Neuronal stem cell (in vitro differentiated cells): ENCODE measurements at places on chromosomes 2 and 18.

- no peak for DNase-seq
These were observed 5.1 kb upstream of the MIB1 start for GRCh38 chr18:21735452-21736015.

DNA sequence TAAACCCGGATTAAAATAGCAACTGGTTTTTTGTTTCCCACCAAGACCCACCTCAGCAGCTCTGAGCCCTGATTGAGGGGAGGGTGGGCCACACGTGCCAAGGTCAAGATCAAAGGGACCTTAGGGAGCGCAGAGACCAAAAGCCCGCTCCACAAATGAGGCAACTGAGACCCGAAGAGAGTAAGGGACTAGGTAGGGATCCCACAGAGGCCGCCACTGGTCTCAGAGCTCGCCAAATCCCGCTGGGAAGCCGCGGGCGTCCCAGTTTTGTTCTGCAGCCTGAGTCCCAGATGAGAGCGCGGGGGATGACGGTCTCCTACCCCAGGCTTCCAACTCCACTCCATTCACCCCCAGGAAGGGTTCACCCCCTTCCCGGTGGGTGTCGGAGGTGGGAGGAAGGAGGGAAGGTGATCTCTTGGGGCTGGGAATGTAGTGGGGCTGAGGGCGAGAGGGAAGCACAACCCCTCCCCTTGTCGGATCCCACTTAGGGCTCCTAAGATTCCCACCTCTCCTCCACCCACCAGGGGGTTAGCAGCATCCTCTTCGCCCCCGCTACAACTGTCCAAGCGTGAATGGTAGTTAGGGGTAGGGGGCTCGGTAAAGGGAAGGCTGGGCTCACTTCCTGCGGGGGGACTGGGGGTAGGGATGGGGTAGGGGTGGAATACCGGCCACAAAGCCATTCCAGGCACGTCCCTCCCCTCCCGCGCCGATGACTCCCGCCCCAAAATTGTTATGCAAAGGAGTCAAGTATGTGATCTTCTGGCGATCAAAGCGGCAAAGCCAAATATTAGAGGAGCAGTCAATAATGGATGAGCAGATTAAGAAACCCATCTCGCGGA lies 7.3 kb upstream of the EN1 start:
- DNase-seq: peak; percentile 18

DNA sequence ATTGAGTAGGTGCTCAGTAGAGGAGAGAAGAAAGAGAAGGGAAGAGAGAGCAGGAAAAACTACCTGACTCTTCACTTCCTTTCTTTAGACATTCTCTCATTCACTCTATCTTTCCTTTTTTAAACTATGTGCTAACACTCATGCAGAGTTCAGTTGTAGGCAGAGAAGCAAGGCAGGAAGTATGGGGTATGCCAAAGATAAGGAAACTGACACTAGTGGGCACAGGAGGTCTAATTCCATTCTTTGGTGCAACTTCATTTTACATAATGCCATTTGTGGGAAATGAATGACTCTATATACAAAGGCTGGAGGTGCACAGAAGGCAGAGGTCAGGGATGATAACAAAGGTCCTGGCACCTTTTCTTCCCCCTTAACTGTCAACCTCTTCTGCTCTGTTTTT lies 35.1 kb upstream of the ACVR1 start:
- DNase-seq: no peak

GRCh38 chr2:56707650-56708049 lies 523.9 kb downstream of the CCDC85A start:
- DNase-seq: no peak

DNA sequence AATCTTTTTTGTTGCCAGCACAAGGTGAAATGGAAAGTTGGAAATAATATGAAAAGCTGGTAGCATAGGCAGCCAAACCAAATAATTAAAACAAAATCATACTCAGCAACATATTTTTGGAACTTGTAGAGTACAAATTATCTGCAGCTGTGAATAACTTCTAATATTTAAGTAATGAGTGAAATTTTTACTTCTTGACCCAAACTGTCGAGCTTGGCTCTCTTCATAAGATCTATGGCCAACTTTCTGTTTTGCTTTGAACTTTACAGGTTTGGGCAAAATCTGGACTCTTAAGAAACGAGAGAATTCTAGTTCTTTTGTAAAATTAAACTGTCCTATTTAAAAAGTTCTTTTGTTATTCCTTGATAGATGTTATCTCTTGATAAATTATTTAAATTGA lies 25.6 kb upstream of the CCDC102B start:
- no peak for DNase-seq

GRCh38 chr18:25365242-25365641 lies 13.3 kb upstream of the ZNF521 start:
- no peak for DNase-seq

- DNase-seq: no peak
These were observed 378.3 kb upstream of the SALL3 start for GRCh38 chr18:78601349-78601748.

GRCh38 chr2:62857139-62857931 lies 151.8 kb downstream of the EHBP1 start:
- no peak for DNase-seq

DNA sequence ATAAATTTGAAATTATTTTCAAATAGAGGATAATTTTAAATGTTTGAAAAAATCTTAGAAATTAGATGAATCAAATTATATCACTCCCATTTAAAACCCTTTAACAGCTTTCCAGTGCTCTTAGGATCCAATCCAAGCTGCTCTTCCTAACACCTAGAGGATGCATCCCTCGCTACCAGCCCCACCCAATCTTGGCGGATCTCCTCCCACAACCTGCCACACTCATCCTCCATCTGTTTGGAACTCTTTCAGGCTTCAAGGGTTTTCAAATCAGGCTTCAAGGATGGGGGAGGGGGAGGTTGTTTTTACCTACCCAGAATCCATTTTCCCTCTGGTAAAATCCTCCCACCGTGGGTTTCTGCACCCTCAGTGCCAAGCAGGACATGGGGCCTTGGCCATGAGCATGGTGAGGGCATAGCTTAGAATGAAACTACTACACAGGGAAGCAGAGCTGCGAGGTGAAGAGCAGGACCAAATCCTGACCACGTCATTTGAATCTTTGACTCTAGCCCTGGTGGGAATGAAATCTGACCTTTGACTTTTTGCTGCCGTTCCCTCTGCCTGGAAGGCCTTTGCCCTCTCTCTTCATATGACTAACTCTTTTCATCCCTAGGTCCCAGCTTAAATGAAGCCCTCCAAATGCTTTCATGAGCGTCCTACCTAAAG lies 113.0 kb upstream of the MAPRE2 start:
- no peak for DNase-seq

GRCh38 chr2:236775511-236775910 lies 205.9 kb downstream of the ACKR3 start:
- DNase-seq: no peak

GRCh38 chr2:15284614-15285013 lies 276.5 kb downstream of the NBAS start:
- no peak for DNase-seq

DNA sequence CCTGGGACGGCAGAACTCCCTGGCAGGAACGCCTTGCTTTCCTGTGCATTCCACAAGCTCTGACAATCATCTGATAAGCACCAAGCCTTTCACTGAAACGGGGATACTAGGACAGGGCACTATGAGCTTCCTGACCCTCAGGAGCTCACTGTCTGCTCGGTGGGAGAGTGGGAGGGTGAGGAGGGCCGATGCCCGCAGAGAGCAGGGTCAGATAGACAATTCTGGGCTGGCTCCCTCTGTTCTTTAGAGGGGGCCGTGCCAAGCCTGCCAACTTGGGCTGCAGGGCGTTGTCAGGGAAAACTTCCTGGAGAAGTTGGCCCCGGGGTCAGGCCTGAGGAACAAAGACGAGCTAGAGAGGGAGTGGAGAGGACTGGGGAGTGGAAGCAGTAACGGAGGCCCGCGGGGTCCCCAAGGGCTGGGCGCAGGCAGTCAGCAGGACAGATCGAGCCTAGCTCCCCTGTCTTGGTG lies 82.0 kb downstream of the CTAGE1 start:
- no peak for DNase-seq

- DNase-seq: no peak
These were observed 3.4 kb downstream of the CYP26B1 start for GRCh38 chr2:72144274-72144631.

DNA sequence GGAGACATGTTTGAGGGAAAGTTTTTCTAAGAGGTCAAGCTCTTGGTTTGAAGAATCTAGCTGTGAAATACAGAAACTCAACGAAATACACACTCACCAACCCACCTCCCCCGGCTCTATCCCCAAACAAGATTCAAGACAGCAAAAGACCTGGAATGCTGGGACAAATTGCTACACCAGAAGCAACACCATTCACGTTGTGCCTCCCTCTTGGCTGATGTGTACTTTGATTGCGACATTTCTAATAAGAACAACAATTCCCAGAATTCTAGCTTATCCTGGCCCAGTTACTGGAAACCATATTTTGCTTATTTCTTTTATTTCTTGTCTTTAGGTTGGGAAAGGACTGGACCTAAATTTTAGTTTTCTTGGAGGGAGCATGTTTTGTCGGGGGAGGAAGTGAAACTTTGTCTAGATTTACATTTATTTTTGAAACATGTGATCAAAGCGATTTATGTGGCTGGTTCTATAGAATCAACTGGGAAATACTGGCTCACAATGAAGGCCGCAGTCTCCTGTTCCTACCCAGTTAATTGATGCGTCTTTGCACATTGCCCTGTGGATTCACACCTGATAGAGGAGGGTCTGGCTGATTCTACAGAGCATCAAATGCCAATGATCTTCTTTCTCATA lies 29.6 kb upstream of the LPIN1 start:
- no peak for DNase-seq

DNA sequence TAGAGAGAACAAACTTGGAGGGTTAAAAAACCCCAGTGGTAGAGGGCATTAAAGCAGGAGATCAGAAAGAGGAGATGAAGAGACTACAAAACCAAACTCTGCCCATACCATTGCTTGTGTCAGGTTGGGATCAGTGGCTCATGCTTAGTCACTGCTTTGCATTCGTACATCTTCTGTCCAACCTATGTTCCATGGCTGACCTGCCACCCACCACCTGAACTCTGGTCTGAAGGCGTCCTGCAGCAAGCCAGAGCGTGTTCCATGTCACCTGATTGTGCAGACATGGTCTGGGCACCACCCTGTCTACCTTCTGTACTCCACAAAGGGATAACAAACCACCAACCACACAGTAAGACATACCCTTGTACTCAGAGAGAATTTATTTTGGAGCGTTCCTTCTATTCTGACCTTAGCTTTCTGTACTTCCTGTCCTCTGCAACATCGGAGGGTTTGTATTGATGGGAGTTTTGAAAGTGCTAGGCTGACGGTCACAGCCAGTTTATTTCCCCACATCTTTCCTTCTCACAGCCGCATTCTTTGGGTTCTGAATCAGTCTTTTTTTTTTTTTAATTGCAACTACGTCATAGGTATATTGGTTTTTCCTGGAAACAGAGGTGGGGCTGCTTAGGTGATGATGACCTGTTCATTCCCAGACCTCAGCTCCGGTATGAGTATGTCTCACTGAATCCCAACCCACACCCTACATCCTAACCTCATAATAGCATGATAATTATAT lies 88.3 kb downstream of the SOWAHC start:
- DNase-seq: no peak

DNA sequence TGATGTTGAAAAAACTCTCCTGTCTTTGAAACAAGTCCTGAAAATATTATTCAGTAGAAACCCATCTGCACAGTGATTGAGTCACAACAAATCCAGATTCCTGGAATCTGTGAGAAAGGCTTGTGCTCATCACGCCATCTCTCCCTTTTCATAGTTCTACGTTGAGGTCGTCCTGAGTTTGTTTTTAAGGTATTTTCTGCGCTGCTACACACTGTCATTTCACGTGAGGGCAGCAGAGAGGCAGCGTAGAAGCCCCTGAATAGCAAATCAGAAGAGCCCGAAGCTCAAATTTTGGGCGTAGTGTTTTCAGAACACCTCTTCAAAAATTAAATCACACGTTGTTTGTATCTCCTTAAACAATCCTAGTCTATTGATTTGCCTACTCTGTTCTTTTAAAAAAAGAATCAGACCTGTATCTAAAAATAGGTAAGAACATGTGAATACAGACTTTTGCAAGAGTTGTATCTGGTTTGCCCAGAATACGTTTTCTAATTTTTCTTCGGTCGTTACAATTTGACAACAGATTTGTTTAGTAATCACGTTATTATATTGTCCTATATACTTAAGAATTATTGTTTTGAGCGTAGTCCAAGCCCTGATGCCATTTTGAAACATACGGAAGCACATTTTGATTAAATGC lies 61.6 kb upstream of the SLC38A11 start:
- peak; percentile 33 for DNase-seq

GRCh38 chr2:20225294-20226151 lies 593 bp upstream of the SDC1 start:
- peak; percentile 77 for DNase-seq

- DNase-seq: no peak
These were observed 499.6 kb upstream of the ACVR2A start for GRCh38 chr2:147345246-147345645.

DNA sequence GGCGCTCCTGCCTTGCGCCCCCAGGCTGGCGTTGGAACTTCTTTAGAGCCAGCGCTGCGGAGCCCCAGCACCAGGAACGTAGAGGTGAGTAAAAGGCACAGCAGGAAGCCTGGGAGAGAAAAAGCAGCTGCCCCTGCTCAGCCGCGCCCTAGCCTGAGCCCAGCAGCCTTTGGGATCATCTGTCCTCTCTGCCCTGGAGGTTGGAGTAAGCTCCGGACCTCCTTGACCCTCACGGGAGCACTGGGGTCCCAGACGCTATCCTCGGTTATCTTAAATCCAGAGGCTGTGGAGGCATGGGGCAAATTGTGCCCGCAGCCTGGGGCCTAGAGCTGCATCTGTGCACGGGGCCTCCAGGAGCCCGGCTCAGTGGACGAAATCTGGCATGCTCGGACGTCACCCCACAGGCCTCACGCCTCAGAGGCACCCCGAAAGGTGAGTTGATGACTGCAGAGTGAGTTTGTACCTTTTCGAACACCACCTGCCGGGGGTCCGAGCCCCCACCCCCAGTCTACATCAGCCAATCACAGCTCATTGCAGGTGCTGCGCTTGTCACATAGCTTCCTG lies 1.6 kb upstream of the SLC66A2 start:
- no peak for DNase-seq

DNA sequence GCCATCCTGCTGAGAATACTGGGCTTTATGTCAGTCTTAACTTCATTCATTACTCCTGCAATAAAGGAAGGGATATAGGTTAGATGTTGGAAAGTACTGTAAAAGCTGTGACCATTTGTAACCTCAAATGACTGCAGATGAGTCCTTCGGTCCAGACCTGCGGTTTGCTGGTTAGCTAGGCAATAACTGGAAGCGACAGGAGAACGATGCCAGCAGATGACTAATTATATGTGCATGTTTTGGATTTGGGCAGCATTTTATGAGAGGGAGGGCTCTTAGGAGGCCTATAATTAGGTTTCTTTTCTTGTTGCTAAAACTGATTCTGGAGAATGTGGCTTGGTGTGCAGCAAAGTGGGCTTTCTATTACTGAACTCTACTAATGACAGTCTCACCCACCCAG lies 205.6 kb downstream of the TMEM182 start:
- no peak for DNase-seq

DNA sequence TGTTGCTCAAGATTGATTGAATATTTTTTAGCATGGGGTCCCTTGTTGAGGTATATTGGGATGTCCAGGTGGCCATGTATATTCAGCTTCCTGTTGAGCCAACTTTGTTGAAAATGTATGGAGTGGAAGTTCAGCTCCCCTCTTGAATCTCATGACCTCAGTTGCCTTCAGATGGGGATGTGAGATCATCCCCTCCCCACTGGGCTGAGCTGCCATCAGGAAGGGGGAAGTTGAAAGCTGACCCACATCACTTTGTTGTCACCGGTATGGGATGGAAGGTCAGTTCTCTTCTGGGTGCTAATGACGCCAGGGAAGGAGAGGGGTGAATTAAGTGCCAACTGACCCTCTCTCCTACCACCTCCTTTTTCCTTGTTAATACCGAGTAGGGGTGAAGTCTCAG lies 33.9 kb downstream of the ACOXL start:
- no peak for DNase-seq

GRCh38 chr18:26706911-26707351 lies 158.6 kb downstream of the AQP4 start:
- DNase-seq: no peak
